Karpas-422 (cell line): ENCODE measurements at places on chromosomes 2 and 18. TPM values are rescaled to one million over a fixed set of nuclear protein-coding genes. Genes with fewer than 3 reads are reported as not detected.
A peak's percentile ranks its signal among the peaks of the same experiment; 100 is the strongest.

- peaks cover 16% of the 10 kb centered on the region; the same call in 1 of the 2 replicates for H3K36me3 ChIP-seq
- H3K27me3 ChIP-seq, result no peaks in the 10 kb centered on the region
- no peak overlapping the region for H3K4me3 ChIP-seq
- no peak for DNase-seq
- no peak overlapping the region for H3K27ac ChIP-seq
Observed at GRCh38 chr2:201639205-201639604, 4.1 kb downstream of the TMEM237 start.

DNA sequence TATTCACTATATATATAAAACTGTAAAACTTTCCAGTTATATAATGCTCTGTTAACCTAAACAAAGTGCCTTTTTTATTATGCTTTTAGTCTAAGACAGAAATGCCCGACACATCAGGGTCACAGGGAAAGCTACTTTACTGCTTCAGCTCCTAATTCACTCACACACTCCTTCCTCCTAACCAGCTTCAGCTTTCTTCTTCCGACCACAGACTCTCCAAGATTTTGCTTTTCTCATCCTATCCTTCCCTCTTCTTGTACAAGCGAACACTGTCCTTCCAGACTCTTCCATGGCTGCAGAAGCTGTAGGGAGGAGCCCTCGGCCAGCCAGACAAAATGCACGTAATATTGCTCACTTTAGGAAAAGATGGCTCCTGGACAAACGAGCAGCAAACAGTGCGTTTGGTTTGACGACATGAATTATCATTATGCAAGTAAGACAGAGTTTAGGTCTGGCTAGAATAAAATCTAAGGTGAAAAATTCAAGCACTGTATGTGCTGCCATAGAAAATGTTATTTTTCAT is 47.5 kb upstream of the HNRNPA3 start:
- peaks cover 45% of the 10 kb centered on the region for H3K4me1 ChIP-seq
- H3K4me3 ChIP-seq, result peak overlapping the region; percentile 68
- DNase-seq, result peak; percentile 73
- no peaks in the 10 kb centered on the region for H3K36me3 ChIP-seq
- no peaks in the 10 kb centered on the region for H3K27me3 ChIP-seq

DNA sequence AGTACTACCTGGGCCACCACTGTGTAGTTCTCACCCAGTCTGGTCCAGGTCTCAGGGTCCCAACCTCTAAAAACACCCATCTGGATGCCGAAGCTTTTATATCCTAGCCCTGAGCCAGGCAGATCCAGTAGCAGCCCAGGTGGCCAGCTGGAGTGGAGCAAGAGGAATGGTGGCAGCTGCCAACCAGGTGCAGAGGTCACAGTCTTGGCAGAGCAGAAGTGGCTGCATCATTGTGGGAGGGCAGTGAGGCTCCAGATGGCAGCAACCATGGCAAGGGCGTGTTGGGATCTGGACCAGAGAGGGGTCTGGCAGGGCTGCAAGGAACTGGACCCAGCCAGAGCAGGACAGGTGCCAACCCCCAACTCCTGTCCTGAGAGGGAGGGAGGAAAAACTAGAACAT is 72.2 kb upstream of the AGAP1 start:
- no peak overlapping the region for H3K4me3 ChIP-seq
- no peaks in the 10 kb centered on the region for H3K36me3 ChIP-seq
- no peak for DNase-seq
- H3K4me1 ChIP-seq, result no peaks in the 10 kb centered on the region

Gene BZW1
- total RNA-seq, result 202 and 260 TPM in 2 replicates

- H3K27ac ChIP-seq, result no peak overlapping the region
- no peak for DNase-seq
- H3K4me1 ChIP-seq, result no peaks in the 10 kb centered on the region
- H3K27me3 ChIP-seq, result no peaks in the 10 kb centered on the region
- H3K4me3 ChIP-seq, result no peak overlapping the region
Observed at GRCh38 chr2:204842661-204843485, 297.6 kb downstream of the PARD3B start.

Gene ZBTB7C
- not detected in 2 replicates for total RNA-seq

- H3K4me3 ChIP-seq, result no peak overlapping the region
- no peak for DNase-seq
- H3K36me3 ChIP-seq, result no peaks in the 10 kb centered on the region
- H3K27ac ChIP-seq, result no peak overlapping the region
Observed at GRCh38 chr2:205730701-205731582, 48.6 kb downstream of the NRP2 start.

Gene MYL1
- total RNA-seq, result not detected in 2 replicates

DNA sequence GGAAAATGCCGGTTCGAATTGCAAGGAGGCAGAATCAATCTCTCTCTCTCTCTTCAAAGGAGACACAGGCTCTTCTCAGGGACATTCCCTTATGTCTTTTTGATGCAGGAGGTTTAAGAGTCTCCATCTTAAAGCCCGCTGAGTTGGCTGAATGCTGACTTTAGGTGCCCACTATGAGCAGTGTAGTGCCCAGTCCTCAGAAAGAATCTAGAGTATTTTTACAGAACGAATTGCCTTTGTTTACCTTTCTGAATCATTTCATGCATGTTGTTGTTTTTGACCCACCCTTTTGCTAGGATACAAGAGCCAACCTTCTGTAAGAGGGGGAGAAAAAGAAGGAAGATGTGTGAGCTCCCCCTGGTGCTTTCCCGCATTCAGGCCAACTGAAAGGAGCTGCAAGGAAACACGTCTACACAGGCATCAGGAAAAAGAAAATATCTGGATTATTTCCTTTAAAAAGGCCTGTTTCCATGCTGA is 193.5 kb upstream of the TCF4 start:
- no peak for DNase-seq
- no peaks in the 10 kb centered on the region for H3K27me3 ChIP-seq
- peaks cover 18% of the 10 kb centered on the region for H3K4me1 ChIP-seq
- no peak overlapping the region for H3K27ac ChIP-seq
- H3K36me3 ChIP-seq, result no peaks in the 10 kb centered on the region

Gene NOSTRIN
- not detected in 2 replicates for total RNA-seq

DNA sequence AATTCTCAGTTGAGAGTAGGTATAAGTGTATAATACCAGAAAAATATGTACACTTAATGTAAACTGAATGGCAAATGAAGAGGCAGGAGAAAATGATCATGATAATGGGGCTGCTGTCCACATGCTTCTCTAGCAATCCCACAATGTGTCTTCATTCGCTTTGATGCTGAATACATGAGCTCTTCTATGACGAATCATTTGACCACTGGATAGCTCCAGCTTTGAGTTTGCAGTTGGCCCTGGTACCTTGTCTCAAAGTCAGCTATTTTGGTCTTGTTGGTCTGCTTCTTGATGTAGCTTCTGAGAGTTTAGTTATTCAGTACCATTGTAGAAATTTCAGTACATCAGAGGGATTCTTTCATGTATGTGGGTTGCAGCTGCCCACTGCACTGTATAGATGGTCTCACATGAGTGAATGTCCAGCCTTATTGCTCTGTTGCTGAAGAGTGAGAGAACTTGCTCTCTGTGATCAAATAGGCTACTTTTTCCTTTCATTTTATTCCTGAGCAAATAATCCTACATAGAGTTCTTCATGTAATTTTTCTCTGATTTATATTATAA is 105.1 kb downstream of the TTC27 start:
- H3K27ac ChIP-seq, result peak overlapping the region; percentile 35; the same call in 1 of the 2 replicates
- peaks cover 12% of the 10 kb centered on the region; the same call in 1 of the 2 replicates for H3K4me1 ChIP-seq
- H3K4me3 ChIP-seq, result no peak overlapping the region
